NCI-H187 treated with DMSO at 0.1 percent for 48 hours (cell line): ENCODE measurements at places on chromosomes 4 and X.
A peak's percentile ranks its signal among the peaks of the same experiment; 100 is the strongest.

DNA sequence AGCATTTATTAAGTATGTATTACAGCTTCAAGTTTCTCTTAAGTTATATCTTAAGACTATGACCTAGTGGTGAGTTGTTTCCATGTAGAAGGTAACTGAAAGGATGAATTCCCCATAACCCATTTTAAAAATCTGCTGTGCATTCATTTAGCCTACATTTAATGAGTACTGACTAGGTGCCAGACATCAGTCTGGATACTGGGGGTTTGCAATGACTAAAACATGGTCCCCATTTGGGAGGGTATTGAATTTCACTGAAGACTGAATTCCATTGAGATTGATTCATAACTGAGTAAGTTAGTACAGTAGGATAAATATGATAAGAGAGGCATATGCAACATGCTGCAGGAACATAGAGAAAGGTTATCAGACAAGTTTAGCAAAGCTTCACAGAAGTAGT is 241.5 kb downstream of the FRAS1 start:
- DNase-seq: no peak

- no peak for DNase-seq
Observed at GRCh38 chrX:31436424-31436823, 364.6 kb upstream of the FTHL17 start.

GRCh38 chr4:121129606-121130325 is 34.4 kb downstream of the TNIP3 start:
- DNase-seq: no peak

DNA sequence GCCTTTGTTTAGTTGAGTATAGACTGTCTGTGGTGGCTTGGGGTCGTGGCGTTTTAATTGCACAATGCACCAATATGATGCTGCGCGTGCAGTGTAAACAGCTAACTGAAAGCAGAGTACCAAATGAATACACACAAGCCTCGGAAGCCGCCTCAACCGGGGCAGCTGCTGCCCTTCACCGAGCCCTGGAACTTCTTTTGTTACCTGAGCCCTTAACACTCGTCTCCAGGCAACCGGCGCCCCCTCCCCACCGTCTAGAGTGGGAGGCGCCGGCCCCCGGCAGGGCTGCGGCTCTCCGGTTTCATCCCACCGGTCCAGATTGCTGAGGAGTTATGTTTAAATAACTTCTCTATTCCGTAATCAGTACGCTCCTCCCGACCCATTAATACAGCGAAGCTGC is 173.2 kb upstream of the TBL1X start:
- DNase-seq: peak; percentile 64

DNA sequence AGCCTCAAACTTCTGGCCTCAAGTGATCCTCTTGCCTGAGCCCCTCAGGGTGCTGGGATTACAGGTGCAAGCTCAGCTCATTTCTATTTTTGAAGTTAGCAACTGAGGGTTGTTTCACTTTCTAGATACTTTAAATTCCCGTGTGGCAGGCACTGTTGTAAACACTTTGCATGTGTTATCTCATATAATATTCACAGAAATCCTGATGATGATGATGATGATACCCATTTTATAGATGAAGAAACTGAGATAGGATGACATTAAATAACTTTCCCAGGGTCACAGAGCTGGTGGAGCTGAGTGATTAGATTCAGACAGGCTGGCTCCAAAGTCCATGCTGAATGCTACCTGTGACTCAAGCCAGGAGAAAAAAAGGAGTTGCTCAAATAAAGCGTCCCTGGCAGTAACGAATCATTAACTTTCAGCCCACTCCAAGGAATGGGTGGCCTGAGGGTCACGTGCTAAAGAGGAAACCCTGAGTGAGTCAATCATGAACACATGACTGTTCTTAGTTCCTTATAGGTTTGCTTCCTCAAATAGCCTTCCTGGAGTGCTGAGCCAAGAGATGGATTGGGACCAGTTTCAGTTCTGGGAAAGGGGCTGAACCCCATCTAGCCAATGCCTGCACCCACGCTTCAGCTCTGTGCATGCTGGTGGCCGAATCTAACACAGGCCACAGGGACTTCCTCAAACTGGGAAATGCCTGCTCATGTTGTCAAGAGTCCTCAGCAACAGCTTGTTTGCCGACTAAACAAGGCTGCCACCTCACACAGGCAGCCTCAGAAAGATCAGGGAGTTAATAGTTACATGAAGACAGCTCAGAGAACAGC is 52.8 kb downstream of the RBM47 start:
- peak; percentile 52 for DNase-seq

DNA sequence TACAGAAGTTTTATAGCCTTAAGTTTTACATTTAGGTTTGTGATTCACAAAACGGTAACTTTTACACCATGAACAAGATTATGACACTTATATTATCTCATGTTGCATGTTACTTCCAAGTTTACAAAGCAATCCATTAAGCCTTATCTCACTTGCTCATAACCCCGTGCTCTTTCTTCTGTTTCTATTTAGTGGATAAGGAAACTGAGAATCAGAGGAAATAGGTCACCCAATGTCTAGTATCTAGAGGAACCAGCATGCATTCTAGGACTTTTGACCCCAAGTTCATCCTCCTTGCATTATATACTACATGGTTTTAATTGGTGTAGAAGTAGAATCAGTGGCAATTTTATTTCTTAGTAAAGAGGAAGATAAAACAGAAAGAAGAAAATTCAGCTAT is 67.0 kb upstream of the ANXA3 start:
- DNase-seq: no peak

- no peak for DNase-seq
Observed at GRCh38 chr4:10006231-10006600, 15.1 kb downstream of the SLC2A9 start.

- DNase-seq: no peak
Observed at GRCh38 chr4:134308910-134309309, 107.3 kb upstream of the PABPC4L start.

- no peak for DNase-seq
Observed at GRCh38 chr4:66439508-66439907, 769.2 kb upstream of the EPHA5 start.

DNA sequence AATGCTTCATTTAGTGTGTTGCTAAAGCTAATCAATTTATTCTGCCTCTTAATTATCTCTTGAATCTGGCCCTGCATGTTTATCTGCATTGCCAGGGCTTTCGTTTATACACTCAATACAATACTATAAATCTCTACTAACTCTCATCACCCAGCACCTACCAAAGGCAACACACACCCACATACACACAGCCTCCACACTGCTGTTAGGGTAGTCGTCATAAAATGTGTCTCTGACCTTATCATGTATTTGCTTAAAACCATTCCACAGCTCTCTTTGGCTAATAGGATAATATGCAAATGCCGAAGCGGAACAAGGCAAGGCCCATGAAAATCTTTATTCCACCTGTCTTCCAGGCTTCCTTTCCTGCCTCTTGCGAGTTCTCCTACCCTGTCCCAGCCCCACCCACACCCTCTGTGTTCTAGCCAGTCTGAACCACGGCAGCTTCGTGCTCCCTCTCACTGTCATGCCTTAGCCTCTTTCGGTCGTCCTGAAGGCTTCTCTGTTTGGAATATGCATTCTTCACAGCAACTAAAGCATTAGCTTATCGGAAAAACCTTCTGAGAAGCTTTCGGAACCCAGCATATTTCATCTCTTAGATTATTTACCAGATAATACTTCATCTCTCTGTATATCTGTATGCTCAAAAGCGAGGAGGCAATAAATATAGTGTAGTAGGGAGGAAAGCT is 333.5 kb downstream of the TENM3 start:
- no peak for DNase-seq

DNA sequence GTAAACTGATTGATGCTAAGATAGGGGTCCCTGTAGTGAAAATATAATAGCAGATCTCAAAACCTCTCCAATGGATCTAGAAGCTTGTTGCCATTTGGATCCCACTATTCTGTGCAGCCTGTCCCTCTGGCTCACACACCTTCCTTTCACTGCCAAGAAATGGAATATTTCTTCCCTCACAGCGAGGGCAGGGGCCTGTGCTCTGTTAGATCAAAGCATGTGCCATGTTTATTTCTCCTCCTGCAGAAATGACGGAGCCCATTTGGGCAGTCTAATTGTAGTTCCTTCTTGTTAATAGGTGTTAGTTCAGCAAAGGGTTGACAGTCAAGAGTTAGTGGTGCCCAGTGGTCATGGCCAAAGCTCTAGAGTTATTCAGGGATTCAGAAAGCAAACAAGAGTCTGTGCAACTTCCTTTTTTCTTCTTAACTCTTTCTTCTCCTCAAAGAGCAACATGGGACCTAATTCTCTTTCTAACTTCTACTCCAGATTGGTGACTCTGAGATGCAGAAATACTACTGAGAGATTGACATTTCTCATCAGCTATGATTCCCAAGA is 106.8 kb downstream of the STOX2 start:
- no peak for DNase-seq

DNA sequence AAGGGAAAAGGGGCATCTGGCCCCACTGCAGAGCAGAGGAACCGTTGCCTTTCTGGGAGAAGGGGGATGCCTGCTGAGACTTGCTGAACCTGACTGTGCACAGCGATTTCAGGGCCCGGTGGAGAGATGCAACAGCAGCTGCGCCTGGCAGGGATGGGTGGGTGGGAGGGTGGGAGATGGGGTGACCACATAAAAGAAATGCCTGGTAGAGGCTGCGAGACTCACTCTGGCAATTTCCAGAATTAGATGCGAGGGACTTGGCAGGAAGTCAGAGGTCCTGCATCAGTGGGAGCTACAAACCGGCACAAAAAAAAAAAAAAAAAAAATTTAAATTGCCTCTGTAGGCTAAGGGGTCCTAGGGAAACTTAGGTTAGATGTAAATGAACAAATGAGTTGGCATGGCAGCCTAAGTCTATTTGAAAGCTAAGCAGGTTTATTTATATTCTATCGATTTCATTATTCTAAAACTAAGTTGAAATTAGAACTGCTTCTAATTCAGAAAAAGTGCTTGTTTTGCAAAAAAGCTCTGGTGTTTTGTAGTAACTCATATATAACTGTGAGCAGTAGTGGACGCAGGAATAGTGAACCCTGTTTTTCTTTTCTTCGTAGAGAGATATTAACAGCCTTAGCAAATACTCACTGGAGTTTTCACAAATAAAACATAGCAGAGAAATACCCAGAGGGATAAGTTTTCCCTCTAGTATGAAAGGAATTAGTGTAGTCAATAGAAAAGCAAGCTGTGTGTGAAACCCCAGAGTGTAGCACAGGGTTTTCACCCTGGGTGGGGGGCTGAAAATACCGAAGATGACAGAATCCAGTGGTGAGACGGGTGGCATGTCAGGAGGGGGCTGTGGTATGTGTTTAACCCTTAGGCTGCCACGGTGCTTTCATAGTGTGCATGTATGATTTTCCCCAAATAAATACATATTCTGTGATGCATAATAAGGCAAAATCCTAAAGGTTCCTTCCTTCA is 130.1 kb downstream of the EGF start:
- no peak for DNase-seq

DNA sequence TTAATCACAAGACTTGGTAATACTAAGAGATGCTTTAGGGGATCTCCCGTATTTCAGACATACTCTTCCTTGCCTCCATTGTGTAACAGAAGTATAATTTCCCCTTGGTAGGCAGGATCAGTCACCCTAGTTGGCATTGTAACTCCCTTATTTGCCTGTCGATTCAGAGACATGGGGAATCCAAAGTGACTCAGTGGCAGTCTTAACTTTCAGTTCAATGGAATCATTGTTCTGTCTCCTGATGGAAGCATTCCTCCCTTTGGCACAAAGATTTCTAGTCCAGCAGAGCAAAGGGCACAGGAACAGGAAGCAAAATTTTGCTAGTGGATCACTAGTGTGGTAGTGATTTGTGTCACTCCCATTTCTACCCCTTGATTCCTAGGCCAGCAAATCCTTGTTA is 80.4 kb downstream of the DCUN1D4 start:
- no peak for DNase-seq

DNA sequence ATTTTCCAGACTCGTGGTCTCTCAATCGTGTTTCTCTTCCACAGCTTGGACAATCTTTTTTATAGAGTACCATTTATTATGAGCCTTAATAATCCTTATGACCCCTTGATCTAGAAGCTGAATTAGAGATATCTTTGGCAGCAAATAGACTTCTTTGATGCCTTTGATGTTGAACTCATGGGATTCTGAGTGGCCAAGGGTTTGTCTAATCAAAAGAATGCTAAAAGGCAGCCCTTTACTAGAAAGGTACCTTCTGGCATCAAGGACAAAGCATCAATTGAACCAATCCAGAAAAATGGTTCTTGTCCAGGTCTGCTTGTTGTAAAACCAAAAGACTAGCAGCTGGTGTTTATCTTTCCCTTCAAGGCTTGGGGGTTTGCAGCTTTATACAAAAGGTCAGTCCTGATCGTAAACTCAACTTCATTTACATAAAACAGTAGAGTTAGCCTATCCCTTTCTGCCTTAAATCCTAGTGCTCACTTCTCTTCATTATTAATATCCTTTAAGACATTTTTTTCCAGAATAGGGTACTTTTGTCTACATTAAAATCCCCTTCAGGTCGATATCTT is 411.3 kb downstream of the FAT4 start:
- no peak for DNase-seq

DNA sequence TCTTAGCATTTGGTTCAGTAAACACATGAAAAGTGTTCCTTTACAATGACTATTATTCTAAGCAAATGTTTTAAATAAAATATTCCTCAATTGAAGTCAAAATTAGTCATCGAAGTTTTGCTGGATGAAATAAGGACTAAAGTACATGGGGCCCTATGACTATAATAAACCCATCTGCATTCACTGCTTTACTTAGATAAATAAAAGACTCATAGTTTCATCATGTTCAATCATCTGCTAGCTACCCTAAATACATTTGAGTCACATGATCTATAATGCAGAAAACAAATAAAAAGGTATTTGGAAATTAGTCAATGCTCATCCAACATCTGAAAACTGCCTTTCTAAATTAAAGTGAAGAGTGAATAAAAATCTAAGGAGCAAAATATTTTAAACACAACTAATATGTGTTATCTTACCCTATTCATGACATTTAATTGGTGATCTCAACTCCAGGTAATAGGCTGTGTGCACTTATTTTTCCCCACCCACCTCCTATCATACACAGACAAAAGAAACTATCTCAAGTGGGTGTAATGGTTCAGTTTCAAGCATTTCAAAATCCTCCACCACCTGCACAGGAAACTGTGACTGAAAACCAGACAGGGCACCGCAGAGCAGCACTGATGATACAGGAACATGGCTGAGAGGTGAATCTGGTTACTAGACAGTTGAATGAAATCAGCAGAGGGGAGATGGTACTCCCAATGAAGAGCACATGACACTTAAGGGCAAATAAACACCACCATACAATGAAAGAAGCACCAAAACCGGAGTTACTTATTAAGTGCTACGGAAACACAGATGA is 78.6 kb downstream of the CAMK2D start:
- peak; percentile 6 for DNase-seq
